Cardiac muscle cell (in vitro differentiated cells and primary cell): ENCODE measurements at places on chromosomes 12 and 14. TPM values are rescaled to one million over a fixed set of nuclear protein-coding genes. Genes with fewer than 3 reads are reported as not detected.

Gene TAS2R8
- polyA plus RNA-seq, result not detected in 2 replicates

DNA sequence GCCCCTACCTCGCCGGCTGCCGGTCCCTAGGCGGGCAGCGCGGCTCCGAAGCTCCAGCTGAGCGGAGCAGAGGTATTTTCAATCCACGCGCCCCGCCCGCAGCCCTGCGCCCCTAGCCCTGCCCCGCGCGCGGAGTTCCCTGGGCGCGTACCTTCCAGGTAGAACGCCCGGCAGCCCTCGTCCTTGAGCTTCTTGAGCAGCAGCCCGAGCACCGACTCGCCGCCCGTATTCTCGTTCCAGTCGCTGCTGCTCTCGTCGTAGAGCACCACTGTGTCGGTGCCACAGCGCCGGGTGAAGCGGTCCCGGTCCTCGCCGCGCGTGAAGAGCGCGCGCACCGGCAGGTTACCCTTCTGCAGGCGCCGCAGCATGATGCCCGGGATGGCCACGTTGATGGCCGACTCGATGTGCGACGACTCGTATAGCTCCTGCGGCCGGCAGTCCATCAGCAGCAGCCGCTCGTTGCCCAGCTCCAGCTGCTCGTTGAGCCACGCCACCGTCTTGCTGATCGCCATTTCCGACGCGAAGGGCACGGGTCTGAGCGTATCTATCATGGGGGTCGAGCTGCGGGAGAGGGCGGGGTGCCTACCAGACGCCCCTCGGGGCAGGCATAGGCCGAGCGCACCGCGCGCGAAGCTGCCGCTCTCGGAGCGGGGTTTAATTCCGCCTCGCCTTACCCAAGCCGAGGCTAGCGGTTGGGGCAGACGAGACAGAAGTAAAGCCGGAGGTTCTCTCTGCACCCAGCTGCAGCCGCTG is 636 bp downstream of the DUSP6 start:
- peak; percentile 47 for DNase-seq

Gene CCDC197
- polyA plus RNA-seq, result 0.21 TPM in 1 of 2 replicates, not detected in the other

Gene ARHGEF25
- 2.0 and 3.5 TPM in 2 replicates for polyA plus RNA-seq

DNA sequence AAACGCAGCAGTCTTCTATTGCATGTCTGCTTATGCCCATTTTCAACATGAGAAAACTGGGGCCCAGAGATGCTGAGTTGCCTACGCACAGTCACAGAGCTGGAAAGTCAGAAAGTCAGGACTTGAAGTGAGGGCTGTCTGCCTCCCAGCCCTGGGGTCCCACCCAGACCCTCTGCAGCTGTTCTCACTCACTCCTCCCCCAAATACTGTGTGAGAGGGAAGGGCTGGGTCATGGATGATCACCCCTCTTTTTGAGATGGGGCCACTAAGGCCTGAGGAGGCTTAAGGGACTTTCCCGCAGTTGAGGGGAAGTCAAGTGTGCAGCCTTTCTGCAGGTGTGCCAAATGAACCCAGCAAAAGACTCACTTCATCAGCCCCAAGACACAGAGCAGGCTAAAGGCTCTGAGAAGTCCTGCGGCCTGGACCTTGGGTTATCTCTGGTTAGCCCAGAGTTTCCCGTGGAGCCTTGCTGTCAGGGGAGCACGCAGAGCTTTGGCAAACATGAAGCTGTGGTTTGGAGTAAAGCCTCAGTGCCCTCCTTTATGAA is 18.7 kb downstream of the DTX1 start:
- no peak for DNase-seq

GRCh38 chr14:57418999-57419398 is 28.6 kb downstream of the NAA30 start:
- no peak for DNase-seq

Gene ARHGEF40
- polyA plus RNA-seq, result 26.4 and 31.6 TPM in 2 replicates

DNA sequence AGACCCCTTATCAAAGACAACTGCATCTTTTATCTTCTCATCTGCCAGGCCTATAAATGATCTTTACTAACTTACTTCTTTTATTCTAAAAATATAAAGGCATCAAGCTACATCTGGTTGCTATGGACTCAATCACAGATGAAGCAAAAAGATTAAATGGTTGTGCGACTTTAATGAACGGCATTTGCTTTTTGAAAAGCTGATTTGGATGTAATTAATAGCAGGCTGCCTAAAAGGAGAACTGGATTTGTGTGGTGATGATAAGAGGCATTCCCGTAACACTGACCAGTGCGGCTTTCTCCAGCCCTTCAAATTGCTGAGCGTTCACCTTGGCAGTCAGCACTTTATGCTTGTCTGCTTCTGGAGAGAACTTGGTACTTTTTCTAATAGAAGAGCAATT is 103.8 kb downstream of the ARMH4 start:
- DNase-seq, result no peak
